MCF 10A (cell line): ENCODE measurements at places on chromosomes 2 and 18.

DNA sequence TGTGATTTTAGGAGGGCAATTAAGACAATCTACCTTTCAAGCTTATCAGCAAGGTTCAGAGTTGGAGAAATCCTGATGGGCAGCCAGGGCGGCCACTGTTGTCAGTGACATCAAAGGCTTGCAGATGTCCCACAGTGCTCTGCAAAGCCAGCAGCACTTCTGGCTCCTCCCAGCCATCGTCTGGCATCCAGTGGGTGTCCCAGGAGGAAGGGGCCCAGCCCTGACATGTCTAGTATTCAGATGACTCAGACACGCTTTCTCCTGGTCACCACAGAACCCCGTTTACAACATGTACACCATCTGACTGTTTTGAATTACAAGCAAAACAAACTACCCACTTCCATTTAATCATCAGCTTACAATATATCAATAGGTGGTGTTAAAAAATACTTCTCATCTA, 61.4 kb downstream of the CYRIA start:
- DNase-seq: peak; percentile 47

DNA sequence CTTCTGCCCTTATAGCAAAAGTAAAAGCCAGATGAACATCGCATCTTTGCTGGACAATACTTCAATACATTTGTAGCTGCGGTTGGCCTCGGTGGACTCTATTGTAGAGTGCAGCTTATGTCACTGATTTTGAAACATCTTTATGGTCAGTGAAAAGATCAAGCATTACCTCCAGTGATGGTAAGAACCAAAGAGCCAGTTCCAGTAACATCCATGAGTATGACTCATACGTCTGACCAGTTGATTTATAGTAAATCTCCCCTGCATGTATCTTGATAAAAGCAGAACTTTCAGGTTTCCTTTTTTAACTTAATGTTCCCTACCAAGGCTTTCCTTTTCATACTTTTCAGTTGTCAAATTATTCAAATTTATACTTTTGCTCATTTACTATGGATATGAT, 119.2 kb upstream of the HNRNPA3 start:
- no peak for DNase-seq

DNA sequence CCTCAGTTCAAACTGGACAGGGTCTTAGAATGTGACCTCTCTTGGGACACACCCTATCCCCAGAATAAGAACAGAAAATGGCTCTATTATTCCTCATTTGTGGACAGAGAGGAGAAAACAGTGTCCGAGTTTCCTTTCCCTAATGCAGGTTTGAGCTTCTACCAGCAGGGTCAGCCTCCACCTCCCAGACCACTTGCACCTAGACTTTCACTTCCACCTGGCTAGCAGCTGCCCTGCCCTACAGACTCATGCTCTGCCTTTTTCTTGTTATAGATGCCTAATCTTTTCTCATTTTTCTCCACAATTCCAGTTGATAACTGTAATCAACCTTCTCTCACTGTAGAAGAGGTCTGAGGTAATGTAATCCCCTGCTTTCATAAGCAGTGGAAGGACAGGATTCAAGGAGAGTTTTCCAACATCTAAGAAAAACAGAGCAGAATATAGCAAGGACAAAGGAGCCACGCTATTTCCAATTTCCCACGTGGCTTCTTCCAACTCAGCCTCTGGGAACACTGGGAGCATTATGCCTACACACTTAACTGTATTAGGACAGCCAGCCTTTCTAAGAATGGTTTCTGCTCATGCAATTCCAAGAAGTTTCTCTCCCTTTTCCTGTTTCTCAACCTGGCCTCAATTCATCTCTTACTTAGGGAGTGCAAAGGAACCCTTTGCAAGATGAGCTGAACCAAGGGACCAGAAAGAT, 239.8 kb downstream of the BCL11A start:
- DNase-seq: no peak

DNA sequence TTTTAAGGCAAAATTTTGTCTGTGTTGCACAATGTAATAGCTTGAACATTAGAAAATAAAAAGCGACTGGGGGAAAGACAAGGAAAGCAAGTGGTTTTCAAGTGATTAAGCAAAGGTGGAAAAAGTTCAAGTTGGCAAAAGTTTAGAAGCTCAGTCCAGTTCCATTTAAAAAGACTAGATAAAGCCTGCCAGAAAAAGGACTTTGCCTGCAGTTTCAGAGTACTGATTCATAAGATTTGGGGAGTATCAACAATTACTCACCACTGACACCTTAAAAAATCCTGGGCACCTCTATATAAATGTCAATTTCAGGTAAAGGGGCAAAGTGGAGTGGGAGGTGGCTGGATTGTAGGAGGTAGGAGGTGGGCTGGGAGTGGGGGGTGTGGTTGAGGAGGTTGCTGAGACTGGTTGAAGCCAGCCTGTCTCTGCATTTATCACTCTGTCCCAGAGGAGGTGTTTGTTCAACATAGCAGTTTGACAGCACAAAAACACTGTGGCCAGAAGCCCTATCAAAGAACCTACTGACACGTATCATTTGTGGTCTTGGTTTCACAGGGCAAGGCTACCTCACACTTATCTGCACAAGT, 14.6 kb downstream of the ZEB2 start:
- DNase-seq: peak; percentile 31

DNA sequence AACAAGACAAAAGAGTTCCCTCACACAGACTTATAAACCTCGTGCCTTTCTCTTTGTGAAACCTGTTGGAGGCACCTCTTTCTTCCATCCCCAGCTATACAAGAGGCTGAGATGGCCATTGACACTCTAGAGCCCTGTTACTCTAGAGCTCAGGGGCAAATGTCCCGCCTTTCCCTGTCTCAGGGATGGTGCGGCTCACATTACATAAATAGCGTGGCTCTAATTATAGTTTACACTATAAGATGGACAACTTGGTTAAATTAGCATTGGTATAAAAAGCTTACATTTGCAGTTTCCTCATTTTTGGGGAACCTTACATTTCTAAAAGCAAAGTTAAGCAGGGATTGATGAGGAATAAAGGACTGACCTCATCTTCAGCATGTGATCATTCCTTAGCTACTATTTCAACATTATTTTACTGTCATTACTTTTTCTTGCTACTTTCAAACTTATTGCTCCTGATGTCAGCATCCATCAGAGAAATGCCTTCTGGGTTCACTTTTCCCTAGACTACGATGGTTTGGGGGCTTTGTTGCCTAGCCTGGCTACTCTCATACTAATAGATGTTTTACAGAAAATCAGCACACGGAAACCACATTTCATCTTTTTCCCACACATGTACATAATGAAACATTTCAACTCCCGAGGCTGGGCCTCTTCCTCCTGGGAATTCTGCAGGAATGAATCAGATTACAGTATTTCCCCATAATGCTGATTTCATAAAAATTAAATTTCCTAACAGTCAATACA, 40.4 kb downstream of the FTCDNL1 start:
- DNase-seq: peak; percentile 8

GRCh38 chr2:109148991-109149645, 20.1 kb downstream of the SH3RF3 start:
- DNase-seq: no peak

GRCh38 chr2:159153463-159153862, 133.0 kb downstream of the WDSUB1 start:
- no peak for DNase-seq

DNA sequence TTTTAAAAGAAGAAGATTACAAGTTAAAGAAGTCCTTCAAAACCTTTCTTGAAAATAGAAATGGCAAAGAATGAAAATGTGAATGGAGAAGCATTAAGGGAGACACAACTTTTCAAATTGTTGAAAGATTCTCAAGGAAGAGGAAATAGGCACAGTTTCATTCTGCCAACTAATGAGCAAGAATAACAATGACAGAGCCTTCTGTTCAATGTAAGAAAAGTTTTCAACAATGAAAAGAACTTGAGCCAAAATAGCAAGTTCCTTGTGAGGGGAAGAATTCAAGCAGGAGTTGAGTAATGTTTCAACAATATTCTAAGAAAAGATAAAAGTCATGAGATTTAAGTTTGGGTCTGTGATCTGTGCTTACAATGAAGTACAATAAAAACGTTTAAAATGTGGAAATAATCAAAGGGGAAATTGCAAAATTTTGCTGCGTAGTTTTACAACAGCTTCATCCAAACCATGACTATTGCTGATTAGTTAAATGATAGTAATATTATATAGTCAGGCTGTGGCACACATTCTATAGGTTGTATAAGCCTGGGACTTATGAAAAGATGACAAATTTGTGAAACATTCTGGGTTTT, 122.6 kb downstream of the METTL4 start:
- DNase-seq: no peak

- DNase-seq: no peak
Measured at GRCh38 chr2:157557770-157558169, 70.9 kb downstream of the ACVR1C start.

GRCh38 chr2:239721991-239722759, 303.0 kb downstream of the NDUFA10 start:
- DNase-seq: no peak

DNA sequence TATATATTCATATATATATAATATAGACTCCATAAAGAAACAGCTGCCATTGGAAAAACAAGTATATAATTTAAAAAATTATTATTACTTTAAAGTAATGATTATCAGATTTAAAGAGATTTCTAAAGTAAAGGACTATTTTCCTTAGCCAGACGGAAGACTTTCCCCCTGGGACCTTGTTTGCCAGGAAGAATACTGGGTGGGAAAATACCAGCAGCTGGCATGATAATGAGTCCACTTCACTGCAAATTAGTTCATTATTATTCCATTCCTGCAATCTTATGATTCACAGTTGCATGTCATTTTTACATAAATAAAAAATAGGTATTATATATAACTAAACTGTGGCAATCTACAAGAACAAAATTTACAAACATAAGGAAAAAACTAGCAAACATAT, 339.8 kb upstream of the CDH7 start:
- DNase-seq: no peak

- DNase-seq: no peak
Measured at GRCh38 chr2:88053934-88054781, 1.4 kb downstream of the KRCC1 start.

- no peak for DNase-seq
Measured at GRCh38 chr18:69947361-69948133, at the start of gene CD226. TSS of gene CD226 (minus strand) at chr18:69947873. CDS start at chr18:69947406, 467 bp downstream.

DNA sequence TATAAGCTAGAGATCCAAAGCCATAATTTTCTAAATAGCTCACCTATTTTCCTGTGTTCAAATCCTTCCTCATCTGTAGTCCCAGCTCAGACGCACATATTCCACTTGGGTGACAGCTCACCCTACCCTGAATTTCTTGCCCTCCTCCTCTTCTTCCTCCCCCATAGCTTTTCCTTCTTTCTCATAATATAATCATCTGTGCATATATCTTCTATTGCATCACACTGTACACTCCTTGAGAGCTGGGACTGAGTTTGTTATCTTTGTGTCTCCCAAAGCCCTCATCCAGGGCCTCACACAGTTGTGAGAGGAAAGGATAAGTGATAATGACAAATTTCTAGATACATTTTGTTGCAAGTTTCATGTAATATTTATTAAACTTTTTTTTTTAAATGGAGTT, 55.9 kb upstream of the RTN4 start:
- peak; percentile 22 for DNase-seq

DNA sequence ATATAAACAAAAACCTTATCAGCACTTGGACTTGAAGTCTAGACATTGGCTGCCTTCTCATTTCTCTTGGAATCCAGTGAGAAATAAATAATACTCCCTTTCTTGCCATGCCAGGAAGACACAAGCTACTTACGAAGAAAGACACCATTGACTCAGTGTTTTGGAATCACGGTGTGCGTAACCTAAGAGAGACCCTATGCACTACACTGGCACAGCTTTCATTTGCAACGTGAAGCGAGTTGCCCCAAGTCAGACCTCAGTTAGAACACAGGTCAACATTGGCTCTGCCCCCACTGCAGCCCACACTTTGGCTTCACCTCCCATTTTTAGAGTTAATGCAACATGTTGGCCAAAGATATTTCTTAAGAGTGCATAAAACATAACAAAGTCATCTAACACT, 54.2 kb downstream of the PIEZO2 start:
- DNase-seq: no peak

- DNase-seq: peak; percentile 93
Measured at GRCh38 chr2:237874585-237875161, 15.2 kb downstream of the RAMP1 start.

DNA sequence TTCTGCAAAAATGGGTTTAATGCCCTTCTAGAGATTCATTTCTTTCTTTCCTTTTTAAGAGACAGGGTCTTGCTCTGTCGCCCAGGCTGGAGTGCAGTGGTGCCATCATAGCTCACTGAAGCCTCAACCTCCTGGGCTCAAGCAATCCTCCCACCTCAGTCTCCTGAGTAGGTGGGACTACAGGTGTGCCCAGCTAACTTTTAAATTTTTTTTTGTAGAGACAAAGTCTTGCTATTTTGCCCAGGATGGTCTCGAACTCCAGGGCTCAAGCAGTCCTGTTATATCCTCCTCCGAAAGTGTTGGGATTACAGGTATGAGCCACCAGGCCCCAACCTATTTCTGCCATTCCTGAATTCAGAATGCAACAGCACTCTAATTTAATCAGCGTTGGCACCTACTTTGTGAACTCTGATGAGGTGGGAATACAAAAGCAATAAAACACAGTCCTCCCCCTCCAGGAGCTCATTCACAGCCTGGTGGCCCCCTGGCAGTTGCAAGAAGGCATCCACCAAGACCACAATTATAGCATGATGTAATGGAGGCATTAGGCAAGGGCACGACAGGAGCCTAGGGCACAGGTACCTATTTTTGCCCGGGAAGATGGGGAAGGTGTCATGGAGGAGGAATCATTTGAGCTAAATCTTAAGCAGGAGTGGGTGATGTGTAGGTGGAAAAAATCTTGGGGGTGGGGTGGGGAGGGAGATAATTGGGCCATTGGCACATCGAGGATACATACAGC, 5.1 kb downstream of the RHOB start:
- DNase-seq: no peak

GRCh38 chr18:31105733-31106132, 3.5 kb upstream of the DSC2 start:
- no peak for DNase-seq

DNA sequence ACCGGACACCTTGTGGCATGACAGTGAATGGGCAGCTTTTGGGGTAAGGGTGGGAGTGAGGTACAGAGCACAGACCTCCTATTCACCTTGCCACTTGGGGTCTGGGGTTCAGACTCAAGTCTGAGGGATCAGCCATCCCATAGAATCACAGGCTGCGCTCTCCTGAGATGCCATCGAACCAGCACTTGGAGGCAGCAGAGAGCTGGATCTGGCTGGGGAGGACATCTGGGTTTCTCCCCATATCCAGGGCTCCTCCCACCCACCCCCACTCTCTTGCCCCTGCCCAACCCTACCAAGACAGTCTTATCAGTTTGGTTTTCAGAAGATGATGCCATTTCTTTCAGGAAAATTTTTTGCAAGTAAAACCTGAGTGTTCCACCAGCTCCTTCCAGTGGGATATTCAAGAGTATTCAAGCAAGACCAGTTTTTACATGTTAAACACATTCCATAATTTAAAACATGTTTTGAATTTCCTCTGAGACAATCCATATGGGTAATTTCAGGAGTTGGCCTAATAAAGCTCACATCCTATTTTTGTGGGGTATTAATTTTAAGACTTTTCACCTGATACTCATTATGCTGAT, 29.2 kb upstream of the TEX44 start:
- DNase-seq: peak; percentile 70

DNA sequence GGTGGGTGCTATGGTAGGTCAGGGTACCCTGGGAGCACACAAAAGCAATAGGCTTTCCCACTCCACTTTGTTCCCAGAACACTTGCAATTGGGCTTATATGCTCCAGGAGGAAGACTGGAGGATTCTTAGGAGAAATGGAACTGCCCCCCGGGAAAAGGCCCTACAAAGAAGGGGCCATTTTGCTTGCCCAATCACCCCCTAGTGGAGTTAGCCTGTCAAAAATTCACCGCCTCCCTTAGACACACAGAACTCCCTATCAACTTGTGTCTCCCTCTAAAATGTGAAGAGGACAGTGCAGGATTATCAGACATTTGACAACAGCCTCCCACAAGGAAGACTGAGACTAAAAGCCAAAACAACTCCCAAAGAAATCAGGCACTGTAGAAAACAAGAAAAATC, 36.5 kb downstream of the NLRC4 start:
- no peak for DNase-seq
